ENCODE measurements at places on chromosomes 5 and 9.

- no peak for DNase-seq
Observed at GRCh38 chr9:13707612-13708576, 428.4 kb upstream of the MPDZ start.

DNA sequence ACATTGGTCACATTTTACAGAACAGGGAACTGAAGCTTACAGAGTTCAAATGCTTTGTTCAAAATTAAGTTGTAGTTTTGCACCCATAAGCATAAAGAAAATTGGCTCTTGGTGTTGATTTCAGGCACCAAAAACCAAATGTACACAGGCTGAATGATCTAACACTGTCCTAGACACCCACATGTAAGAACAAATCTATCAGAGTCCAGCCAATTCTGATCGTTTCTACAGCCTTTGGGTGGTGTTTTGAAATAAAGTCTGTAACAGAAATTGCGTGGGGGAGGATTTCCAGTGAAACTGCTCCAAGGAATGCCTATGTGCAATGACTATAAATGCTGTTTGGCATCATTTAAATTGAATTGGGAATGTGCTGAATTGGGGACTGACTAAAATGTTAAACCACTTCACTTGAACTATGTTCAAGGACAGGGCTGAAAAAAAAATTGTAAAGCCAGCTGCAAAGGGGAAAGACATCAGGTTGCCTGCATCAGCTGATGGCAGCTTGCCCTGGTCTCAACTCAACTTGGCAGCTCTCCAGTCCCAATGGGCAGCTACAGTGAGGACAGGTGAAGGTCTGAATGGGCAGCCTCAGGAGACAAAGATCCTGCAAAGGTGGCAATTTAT, 92.2 kb upstream of the TRPC7 start:
- no peak for DNase-seq

GRCh38 chr5:156259618-156260017, 67.3 kb upstream of the SGCD start:
- DNase-seq, result no peak

GRCh38 chr9:91426123-91426745, 2.6 kb upstream of the NFIL3 start:
- no peak for DNase-seq

GRCh38 chr9:38343037-38343436, 49.5 kb upstream of the ALDH1B1 start:
- DNase-seq, result no peak

GRCh38 chr5:146394486-146394885, 52.6 kb upstream of the TCERG1 start:
- no peak for DNase-seq

DNA sequence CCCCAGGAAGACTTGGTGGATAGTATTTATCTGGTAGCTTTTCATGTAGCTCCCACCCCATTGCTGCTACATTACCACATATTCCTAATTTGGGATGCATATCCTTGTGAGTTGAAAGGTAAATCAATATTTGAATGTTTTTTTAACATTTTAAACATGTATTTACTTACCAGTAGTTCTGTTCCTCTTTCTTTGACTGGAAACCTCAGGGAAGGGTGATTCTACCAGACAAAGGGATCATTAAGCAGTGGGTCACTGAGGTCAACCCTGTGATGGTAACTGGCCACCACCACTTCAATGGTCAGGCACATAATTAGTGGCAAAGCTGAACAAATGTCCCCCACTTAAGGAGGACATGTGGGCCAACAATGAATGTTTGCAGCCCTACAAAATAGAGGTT, 27.2 kb upstream of the KLF9 start:
- no peak for DNase-seq

DNA sequence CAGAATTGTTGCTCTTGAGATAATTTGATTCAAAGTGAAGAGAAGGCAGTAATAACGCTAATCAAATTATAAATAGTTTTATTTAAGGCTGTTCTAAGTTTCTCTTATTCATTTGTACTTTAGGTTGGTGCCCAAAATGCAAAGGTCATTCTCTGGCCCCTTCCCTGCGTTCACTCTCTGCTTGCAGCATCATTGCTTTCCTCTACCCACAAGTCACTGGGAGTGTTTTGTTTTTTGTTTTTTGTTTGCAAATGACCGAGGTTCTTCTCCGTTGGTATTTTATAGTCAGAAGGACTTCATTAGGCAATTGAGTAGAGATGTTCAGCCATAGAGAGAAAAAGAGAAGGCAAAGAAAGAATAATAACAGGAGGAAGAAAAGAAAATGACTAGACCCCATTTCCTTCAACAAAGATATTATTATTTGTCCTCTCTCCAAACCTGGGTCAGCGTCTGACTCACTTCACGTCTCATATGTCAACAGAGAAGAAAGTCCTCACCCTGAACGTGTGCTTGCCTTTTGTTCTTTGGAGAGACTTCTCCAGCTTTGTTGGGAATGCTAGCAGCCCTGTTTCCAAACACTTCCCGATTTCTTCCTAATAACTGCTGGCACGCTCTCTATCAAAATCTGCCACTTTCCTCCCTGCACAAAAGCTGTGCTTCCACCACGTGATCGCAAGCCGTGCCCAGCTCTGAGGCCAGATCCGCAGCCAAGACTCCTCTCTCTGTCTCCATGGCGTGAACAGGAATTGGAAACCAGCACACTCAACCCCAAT, 119.8 kb downstream of the EBF1 start:
- no peak for DNase-seq

GRCh38 chr9:98038958-98039357, 17.6 kb upstream of the NANS start:
- DNase-seq, result no peak
